ENCODE measurements at places on chromosomes 6 and 20. TPM values are rescaled to one million over a fixed set of nuclear protein-coding genes. Genes with fewer than 3 reads are reported as not detected.
A peak's percentile ranks its signal among the peaks of the same experiment; 100 is the strongest.

GRCh38 chr6:93786474-93787330 lies 367.3 kb upstream of the EPHA7 start:
- H3K36me3 ChIP-seq, result no peaks in the 10 kb centered on the region
- no peak for DNase-seq
- no peak overlapping the region for H3K27ac ChIP-seq
- no peaks in the 10 kb centered on the region for H3K27me3 ChIP-seq
- no peaks in the 10 kb centered on the region for H3K4me1 ChIP-seq

DNA sequence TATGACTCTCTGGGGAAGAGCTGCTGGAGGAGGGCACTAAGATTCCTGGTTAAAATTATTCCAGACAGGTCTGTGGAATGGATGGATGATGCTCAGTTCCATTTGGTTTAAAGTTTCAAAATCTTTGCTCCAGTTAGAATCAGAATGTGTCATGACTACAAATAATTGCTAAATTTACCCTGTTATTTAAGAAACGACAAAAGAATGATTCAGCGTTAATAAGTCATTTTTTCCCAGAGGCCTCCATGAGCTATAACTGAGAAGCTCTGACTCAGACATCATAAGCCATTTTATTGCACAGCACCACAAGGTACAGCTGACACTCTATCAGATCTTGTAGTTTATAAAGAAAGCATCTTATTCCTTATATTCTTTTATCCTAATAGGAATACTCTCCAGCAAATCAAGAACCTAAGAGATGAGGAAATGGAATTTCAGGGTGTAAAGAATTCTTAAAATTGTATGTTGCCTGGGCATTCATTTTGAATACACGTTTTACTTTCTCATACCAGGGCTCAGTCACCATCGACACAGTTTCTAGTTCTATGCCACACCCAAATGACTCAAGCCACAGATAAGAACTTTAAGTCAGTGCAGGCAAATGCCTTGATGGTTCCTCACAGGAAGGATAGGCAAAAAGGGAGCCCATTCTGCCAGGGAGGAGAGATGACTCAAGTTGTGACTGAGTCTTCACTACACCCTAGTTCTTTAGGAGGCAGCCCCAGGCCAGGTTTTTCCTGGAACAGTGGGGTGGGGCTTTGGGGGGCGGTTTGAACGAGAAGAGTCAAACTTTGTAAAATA lies 636.0 kb downstream of the MMUT start:
- H3K4me3 ChIP-seq, result no peak overlapping the region
- H3K36me3 ChIP-seq, result no peaks in the 10 kb centered on the region
- no peaks in the 10 kb centered on the region for H3K4me1 ChIP-seq

DNA sequence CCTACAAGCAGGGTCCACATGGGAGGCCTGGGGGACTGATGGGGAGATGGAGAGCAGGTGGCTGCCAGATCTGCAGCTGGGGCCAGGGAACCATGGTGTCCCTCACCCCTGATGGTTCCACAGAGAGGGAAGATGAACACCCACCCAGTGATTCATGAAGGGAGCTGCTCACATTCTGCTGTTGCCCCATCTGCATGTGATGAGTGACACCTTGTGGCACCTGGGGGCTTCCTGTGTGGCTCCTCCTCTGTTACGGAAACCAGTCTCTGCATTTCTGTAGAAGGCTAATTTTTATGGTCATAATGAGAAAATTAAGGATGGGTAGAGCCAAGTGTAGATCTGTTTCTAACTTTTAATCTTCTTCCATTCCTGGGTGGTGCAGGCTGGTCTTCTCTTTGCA lies 217.1 kb downstream of the SMOC2 start:
- no peak for DNase-seq
- no peaks in the 10 kb centered on the region for H3K4me1 ChIP-seq
- no peaks in the 10 kb centered on the region for H3K27me3 ChIP-seq
- no peak overlapping the region for H3K27ac ChIP-seq
- H3K36me3 ChIP-seq, result no peaks in the 10 kb centered on the region
- H3K4me3 ChIP-seq, result no peak overlapping the region

DNA sequence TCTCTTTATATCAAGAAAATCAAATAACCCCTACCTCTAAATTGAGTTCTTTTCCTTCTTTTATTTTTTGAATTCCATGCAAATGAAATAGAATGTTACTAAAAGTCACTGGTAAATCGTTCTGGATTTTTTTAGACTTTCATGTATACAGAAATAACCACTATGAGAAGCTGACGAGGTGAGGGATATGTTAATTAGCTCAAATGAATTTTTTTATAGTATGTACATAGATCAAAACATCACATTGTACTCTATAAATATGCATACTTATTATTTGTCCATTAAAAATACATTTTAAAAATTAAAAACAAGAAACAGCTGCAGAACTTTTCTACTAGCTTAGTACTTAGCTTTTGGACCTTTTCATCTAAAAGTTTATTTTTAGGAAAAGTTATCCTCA lies 165.4 kb downstream of the DOK5 start:
- H3K27me3 ChIP-seq, result no peaks in the 10 kb centered on the region
- no peaks in the 10 kb centered on the region for H3K4me1 ChIP-seq
- no peak for DNase-seq
- no peaks in the 10 kb centered on the region for H3K36me3 ChIP-seq
- H3K27ac ChIP-seq, result no peak overlapping the region
- H3K4me3 ChIP-seq, result no peak overlapping the region

DNA sequence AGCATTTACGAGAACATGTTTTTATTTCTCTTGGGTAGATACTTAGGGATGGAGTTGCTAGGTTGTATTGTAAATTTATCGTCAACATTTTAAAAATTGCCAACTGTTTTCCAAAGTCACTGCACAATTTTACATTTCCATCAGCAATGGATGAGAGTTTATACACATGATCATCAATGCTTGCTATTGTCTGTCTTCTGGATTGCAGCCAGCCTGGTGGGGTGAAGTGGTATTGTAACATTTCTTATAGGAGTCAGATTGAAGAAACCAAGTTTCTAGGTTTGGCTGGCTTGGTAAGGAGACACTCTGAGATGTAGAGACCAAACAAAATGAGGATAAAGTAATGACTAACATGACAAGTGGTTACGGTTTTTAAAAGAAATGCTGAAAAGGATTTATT lies 57.1 kb upstream of the HDDC2 start:
- no peaks in the 10 kb centered on the region for H3K4me1 ChIP-seq
- H3K4me3 ChIP-seq, result no peak overlapping the region
- no peaks in the 10 kb centered on the region for H3K36me3 ChIP-seq

- no peak for DNase-seq
- H3K4me1 ChIP-seq, result peaks cover 15% of the 10 kb centered on the region
- no peaks in the 10 kb centered on the region for H3K27me3 ChIP-seq
- H3K27ac ChIP-seq, result no peak overlapping the region
- no peaks in the 10 kb centered on the region for H3K36me3 ChIP-seq
Observed at GRCh38 chr6:14110001-14110818, 7.4 kb upstream of the CD83 start.

DNA sequence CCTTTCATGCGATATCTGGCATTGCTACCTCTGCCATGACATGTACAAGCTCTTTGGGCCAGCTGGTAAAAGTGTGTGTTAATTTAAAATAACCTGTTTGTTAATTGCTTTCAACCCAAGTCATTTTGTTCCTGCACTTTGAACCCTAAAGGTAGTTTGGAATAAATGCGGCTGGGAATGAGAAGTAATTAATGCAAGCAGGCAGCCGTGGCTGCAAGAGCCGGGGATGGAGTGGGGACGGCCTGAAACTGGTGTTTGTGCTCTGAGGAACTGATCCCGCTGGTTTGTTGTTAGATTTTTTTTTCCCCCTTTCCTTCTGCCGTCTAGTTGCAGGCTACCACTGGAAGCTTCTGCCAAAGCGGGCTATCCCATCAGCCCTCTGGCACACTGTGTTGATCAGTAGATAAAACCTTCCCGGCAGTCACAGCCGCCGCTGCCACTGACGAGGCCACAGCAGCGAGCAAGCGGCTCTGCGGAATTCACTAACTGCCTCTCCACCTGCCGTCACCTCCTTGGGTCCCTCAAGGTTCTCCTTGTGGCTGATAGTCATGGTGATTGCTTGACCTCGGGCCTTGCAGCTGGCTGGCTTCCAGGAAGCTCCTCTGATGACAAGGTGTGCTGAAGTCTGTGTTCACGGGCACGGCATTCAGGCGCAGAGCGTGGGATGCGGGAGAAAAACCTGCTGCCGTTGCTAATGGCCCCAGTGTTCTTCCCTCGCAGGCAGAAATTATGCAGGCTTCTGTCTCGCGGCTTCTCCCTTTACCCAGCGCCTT lies 315.9 kb downstream of the TFAP2A start:
- no peaks in the 10 kb centered on the region for H3K36me3 ChIP-seq
- H3K27me3 ChIP-seq, result no peaks in the 10 kb centered on the region
- no peak for DNase-seq
- H3K27ac ChIP-seq, result no peak overlapping the region

- H3K27me3 ChIP-seq, result no peaks in the 10 kb centered on the region
- DNase-seq, result no peak
Observed at GRCh38 chr6:118174071-118174470, 267.0 kb downstream of the SLC35F1 start.

DNA sequence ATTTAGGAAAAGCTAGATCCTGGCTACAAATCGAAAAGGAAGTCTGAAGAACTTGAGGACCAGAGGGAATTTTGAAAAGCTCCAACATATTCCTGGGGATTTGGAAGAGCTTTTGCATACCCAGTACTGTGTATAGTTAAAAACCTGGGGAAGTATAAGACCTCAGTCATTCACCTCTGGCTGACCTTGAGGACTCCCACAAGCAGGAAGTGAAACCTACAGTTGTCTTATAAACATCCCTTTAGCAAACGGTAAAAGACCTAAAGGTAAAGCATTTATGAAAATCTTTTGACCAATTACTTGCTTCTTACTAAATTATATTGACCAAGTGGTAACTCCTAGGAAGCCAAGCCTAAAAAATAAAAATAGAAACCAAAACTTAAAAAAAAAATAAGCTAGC lies 175.0 kb downstream of the HAO1 start:
- H3K36me3 ChIP-seq, result no peaks in the 10 kb centered on the region
- H3K27ac ChIP-seq, result no peak overlapping the region
- no peak overlapping the region for H3K4me3 ChIP-seq

DNA sequence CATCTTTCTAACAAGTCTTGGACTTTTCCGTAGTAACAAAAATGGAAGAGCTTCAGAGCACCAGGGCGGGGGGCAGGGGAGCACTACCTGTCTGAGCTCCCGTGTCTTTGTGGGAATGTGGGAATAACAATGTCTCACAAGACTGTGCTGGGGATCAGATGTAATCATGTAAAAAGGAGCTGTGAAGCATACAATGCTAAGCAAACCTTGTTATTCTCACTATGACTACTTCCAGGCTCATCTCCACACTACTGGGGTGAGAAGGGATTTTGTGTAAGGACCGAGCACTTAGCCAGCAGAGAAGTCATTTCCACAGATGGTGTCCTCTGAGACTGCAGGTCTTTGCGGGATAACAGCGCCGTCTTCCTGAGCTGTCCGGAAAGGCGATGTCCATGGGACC lies 27.1 kb downstream of the PRR18 start:
- no peaks in the 10 kb centered on the region for H3K4me1 ChIP-seq
- no peak for DNase-seq
- H3K4me3 ChIP-seq, result no peak overlapping the region
- H3K27me3 ChIP-seq, result no peaks in the 10 kb centered on the region

DNA sequence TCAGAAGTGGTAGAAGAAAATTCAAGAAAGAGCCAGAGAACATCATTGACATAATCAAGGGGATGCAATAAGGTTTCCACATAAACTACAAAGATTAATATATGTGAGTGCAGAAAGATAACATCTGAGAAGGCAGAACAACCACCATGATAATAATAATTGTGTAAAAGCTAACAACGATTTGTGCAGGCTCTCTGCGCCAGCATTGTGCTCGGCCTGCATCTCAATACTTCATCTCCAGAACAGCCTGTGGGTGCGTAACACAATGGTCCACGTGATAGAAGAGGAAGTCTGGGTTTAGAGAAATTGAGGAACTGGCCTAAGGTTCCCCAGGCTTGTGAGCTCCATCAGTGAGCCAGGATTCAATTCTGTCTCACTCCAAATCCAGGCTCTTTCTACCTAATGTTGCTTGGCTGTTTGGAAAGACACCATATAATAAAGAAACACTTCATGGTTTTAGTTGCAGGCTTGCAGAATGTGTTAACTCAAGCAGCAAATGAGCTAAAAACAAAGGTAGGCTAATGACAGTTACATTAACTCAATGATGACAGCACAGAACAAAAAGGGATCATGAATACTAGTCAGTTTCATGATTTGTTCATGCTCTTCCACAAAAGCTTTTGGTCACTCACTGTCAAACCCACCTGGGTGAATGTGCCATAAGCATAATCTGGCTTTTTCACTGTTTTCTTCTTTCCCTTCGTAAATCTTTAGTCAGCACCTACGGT lies 71.2 kb downstream of the LY86 start:
- H3K27me3 ChIP-seq, result no peaks in the 10 kb centered on the region
- no peak for DNase-seq
- no peak overlapping the region for H3K4me3 ChIP-seq
- no peaks in the 10 kb centered on the region for H3K36me3 ChIP-seq

DNA sequence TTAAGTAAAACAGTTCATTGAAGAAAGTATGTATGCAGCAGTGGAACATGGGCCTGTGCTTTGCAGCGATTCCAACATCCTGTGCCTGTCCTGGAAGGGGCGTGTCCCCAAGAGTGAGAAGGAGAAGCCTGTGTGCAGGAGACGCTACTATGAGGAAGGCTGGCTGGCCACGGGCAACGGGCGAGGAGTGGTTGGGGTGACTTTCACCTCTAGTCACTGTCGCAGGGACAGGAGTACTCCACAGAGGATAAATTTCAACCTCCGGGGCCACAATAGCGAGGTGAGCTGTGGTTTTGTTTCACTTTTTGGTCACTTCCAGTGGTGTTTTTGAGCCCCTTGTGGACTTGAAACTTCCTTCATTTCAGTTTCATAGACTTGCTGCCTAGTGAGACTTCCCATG lies 1.7 kb downstream of the TULP4 start:
- no peaks in the 10 kb centered on the region for H3K27me3 ChIP-seq
- H3K4me1 ChIP-seq, result no peaks in the 10 kb centered on the region
- H3K4me3 ChIP-seq, result no peak overlapping the region
- no peak for DNase-seq
- peaks cover 18% of the 10 kb centered on the region for H3K36me3 ChIP-seq

- H3K27ac ChIP-seq, result no peak overlapping the region
- no peak overlapping the region for H3K4me3 ChIP-seq
- no peaks in the 10 kb centered on the region for H3K27me3 ChIP-seq
- no peaks in the 10 kb centered on the region for H3K4me1 ChIP-seq
Observed at GRCh38 chr6:12622566-12622965, 94.0 kb upstream of the PHACTR1 start.

GRCh38 chr6:43775535-43775885 lies 5.5 kb downstream of the VEGFA start:
- peaks cover 9% of the 10 kb centered on the region for H3K4me1 ChIP-seq
- H3K27ac ChIP-seq, result no peak overlapping the region
- no peak for DNase-seq
- peaks cover 6% of the 10 kb centered on the region for H3K27me3 ChIP-seq
- H3K36me3 ChIP-seq, result no peaks in the 10 kb centered on the region

- no peak for DNase-seq
- peaks cover 21% of the 10 kb centered on the region for H3K4me1 ChIP-seq
- H3K27me3 ChIP-seq, result no peaks in the 10 kb centered on the region
- peak overlapping the region; percentile 73 for H3K27ac ChIP-seq
- no peaks in the 10 kb centered on the region for H3K36me3 ChIP-seq
Observed at GRCh38 chr20:32528171-32528891, 56.8 kb downstream of the NOL4L start.

The TRIM15 gene
- total RNA-seq, result not detected

The F13A1 gene
- 4.1 TPM for total RNA-seq

The OR2H2 gene
- not detected for total RNA-seq

The ULBP3 gene
- total RNA-seq, result 0.42 TPM

The PAK5 gene
- total RNA-seq, result not detected

The PNPLA1 gene
- total RNA-seq, result not detected

The MTHFD1L gene
- total RNA-seq, result 7.5 TPM

The SRMS gene
- total RNA-seq, result not detected

The HLA-DRA gene
- total RNA-seq, result 36.0 TPM

The GNAS-AS1 gene
- total RNA-seq, result 0.92 TPM

The CD109 gene
- 12.3 TPM for total RNA-seq
